ENCODE measurements at places on chromosomes 7 and 10.

DNA sequence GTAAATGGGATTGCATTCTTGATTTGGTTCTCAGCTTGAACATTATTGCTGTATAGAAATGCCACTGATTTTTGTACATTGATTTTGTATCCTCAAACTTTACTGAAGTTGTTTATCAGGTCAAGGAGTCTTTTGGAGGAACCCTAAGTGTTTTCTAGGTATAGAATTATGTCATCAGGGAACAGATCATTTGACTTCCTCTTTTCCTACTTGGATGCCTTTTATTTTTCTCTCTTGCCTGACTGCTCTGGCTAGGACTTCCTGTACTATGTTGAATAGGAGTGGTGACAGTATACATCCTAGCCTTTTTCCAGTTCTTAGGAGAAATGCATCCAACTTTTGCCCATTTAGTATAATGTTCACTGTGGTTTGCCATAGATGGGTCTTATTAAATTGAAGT is 48.8 kb downstream of the ANXA8 start:
- no peak for DNase-seq

DNA sequence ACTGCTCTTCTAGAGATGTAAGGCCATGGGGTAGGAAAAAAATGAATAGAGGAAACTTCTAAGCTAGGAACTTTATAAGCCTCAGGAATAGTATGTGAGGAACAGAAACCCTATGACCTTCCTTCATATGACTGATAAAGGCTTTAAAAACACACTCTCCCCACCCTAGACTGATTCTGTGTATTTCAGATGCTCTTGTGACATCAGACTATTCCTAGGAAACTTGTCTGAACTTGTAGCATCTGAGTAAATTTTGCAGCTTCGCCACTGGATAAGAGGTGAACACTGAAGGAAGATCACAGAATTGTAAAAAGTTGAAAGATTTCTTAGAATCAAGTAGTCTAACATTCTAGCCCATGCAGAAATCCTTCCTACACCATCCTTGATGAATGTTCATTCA is 31.0 kb upstream of the CBLL1 start:
- DNase-seq, result no peak

DNA sequence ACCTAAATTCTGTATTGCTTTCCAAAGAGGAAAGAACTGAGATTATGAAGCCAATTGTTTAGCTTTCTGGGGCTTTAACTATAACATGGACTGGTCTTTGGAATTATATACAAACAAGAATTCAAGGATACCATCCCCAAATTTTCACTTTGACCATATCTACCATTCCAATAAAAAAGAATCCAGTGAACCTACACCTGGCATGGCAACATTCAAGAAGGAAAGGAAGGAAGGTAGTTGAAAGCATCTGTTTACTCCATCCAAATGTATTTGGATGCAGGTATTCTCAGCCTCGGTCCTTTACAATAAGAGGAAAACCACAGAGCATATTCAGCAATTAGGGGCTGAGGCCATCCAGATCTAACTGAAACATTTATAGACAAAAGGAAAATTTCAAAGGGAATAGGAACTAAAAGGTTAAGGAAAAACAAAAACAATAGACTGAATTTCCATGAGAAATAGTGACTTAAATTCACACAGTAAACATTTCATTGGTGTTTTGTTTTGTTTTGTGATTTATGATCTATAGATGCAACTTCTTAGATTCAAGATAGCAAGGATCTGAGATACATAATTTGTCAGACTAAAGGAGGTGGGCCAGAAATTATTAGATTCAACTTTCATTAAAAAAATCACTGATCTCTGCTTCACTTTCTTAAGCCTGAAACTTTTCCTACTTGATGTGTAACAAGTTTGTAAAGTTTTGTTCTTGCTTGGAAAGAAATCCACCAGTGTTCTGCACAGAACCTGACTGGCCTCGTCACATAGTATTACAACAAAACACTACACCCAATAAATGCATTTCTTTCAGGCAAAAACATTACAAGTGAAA is 12.7 kb downstream of the SKIDA1 start:
- DNase-seq, result no peak

DNA sequence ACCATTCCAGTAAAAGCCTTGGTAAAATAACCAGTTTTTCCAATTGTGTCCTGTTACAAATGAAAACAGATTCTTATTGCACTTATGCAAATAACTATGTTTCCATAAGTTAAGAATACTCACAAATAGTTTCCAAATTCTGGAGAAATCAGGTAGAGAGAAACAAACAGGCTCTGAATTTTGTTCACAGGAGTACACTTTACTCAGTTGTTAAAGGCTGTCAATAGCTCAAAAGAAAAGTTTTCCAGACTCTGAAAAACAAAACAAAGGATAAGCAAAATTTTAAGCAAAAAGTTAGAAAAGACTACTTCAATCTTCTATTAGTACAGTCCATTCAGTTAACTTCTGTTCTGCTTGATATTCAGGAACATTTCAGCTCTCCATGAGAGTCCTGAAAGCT is 32.8 kb upstream of the ZNF365 start:
- DNase-seq, result no peak

DNA sequence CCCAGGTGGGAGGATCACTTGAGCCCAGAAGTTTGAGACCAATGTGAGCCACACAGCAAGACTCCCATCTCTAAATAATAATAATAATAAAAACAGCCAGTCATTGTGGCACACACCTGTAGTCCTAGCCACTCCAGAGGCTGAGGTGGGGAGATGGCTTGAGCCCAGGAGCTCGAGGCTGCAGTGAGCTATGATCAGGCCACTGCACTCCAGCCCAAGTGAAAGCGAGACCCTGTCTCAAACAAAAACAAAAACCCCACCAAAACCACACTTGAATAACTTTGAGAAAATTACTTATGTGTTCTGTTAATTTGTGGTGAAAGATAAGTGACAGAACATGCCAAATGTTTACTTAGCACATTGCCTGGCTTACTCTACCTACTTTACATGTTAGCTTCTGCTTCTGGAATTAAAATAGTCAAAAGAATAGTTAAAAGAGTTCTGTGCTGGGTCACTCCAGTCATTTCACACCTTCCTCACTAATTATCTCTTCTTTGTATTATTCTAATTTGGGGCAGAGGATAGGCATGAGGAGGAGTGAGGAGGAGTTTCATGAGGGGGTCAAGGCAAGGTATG is 9.8 kb downstream of the TMEM60 start:
- DNase-seq, result no peak

- no peak for DNase-seq
Observed at GRCh38 chr7:42511027-42511426, 274.0 kb upstream of the GLI3 start.

DNA sequence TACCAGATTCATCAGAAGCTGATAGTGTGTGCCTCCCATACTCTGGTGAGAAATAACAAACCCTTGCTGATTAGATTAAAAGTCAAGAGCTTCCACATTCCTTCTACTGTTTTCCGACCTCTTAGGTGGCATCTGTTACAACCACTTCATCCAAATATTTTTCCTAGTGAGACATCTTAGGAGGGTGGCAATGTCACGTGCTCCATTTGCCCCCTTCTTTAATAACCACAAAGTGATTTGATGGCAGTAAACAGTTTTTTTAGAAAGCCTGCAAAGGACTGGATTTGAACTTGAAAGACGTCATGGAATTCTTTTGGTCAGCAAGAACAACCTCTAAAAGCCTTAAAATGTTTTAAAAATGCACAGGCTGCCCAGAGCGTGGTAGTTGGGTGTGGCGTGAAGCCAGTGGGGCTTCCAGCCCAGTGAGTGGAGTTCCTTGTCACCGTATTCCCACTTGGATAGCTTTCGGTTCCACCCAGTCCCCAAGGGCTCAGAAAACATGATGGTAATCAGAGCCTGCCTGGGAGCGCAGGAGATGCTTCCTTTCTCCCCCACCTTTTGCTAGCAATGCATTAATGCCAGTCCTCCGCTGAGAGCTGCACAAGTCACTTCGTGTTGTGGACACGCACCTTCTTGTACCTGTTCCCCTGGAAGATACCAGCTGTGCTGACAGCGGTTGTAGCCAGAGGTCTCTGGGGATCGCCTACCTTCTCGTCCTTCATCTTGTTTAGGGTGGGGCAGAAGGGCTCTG is 256.4 kb downstream of the KIAA1217 start:
- no peak for DNase-seq

Data from activated T-helper 1 cell treated with Interleukin-2 at 50 U/mL for 16 hours (primary cell).